IMR-90 (cell line): ENCODE measurements at places on chromosomes 3 and 15. TPM values are rescaled to one million over a fixed set of nuclear protein-coding genes. Genes with fewer than 3 reads are reported as not detected.

GRCh38 chr3:37321863-37322262, 147.5 kb upstream of the LRRFIP2 start:
- peaks cover 33% of the 10 kb centered on the region for H3K36me3 ChIP-seq
- no peaks in the 10 kb centered on the region for H3K4me1 ChIP-seq
- H3K27ac ChIP-seq: no peak overlapping the region
- H3K27me3 ChIP-seq: no peaks in the 10 kb centered on the region
- no peak overlapping the region for H3K4me3 ChIP-seq

GRCh38 chr3:94935738-94936580, 873.1 kb downstream of the NSUN3 start:
- no peak for DNase-seq
- no peaks in the 10 kb centered on the region for H3K27me3 ChIP-seq
- no peak overlapping the region for H3K4me3 ChIP-seq
- no peak overlapping the region for H3K27ac ChIP-seq
- H3K36me3 ChIP-seq: no peaks in the 10 kb centered on the region
- H3K4me1 ChIP-seq: no peaks in the 10 kb centered on the region

The PIGB gene
- total RNA-seq: 11.8 and 17.5 TPM in 2 replicates

The CYP19A1 gene
- total RNA-seq: not detected in 2 replicates

DNA sequence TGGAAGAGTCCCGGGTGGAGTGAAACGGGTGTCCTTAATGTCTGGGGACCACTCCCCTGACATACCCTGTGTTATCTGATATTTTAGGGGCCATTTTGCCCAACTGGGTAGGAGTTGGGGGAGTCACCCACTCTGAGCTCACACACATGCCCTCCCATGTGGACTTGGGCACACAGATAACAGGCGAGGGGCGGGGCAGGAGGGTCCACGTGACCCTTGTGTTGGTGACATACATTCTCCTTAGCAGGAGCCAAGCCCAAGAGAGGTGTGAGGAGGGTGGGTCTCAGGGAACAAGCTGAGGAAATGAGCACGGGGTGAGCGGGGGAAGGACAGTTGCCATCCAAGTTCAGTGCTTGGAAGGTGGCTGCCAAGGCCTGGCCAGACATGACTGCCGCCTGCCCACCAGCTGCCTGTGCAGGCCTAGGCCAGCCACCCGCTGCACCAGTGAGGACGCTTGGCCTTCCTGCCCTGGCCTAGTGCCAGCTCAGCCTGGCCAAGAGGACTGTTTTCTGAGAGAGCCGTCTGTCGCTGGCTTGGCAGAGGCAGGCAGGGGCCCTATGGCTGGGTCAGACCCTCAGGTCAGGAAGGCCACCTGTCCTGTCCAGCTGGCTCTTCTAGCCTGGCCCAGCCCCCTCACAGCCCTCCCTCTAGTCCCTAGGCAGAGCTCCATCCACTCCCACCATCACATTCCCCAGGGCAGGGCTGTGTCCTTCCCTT, 31.3 kb upstream of the TMEM115 start:
- DNase-seq: no peak
- H3K4me3 ChIP-seq: no peak overlapping the region
- peaks cover 63% of the 10 kb centered on the region for H3K27me3 ChIP-seq
- no peaks in the 10 kb centered on the region for H3K4me1 ChIP-seq
- H3K36me3 ChIP-seq: no peaks in the 10 kb centered on the region

The KLHL40 gene
- total RNA-seq: not detected in 2 replicates
